ENCODE measurements at places on chromosomes 2 and 18.

DNA sequence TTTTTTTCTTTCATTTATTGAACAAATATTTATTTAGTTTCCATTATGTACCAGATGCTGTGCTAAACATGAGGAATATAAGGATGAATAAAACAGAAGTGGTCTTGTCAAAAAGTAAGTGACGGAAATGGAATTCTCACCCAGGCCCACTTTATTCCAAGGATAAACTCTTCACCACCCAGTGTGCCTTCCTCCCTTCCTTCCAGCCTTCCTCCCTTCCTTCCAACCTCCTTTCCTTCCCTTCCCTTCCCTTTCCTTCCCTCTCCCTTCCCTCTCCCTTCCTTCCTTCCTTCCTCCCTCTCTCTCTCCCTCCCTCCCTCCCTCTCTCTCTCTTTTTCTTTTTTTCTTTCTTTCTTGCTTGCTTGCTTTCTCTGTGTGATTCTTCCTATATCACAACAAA, 240.8 kb downstream of the DPP10 start:
- DNase-seq: no peak

- DNase-seq: no peak
These were observed 22.4 kb downstream of the CRYGD start for GRCh38 chr2:208101716-208102631.

DNA sequence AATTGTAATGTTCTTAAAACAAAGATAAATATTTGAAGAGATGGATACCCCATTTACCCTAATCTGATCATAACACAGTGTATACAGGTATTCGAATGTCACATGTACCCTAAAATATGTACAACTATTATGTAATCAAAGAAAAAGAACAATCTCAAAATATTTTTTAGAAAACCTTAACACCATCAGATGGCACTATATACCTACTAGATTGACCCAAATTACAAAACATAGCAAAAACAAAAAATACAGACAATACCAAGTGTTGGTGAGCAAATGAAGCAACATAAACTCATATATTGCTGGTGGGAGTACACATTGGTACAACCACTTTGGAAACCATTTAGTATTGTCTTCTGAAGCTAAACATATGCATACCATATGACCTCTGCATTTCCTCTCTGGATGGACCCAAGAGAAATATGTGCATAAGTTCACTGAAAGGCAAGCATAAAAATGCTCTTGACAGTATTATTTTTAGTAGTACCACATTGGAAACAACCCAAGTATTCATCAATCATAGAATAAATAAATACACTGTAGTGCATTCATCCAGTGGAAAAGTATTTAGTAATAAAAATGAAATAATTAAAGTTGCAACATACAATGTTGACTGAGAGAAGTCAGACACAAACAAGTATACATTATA, 55.8 kb downstream of the GDF7 start:
- DNase-seq: no peak

- DNase-seq: peak; percentile 36
These were observed 162.3 kb downstream of the TNS1 start for GRCh38 chr2:217840522-217840921.

DNA sequence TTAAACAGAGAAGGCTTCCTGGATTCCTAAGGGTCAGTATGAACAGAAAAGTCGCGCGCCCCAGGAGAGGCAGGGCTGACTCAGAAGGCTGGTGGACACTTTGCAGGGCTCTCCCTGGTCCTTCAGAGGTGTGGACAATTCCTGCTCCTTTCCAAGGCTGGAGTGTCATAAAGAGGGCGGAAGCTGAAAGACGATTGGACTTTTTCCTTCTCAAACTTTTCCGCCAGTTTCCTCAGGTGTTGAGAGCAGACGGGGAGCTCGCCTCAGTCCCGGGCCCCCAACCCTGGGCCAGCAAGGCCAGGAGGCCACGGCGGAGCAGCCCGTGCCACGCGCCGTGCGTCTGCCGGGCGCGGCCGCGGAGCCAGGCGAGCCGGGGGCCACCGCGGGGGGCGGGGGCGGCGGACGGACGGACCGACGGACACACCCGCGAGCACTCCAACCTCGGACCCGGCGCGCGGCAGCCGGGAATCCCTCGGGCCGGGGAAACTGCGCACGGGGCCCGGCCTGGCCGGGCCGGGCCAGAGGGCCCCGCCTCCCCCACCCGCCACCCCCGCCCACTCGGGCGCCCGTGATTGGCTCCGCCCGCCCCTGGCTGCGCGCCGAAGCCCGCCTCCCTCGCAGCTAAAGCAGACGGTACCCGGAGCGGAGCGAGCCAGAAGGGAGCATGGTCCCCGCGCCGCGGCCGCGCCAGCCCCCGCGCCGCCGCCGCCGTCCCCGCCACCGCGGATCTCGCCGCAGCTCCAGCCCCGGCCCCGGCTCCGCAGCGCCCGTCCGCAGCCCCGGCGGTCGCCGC, at the start of gene KLHL29:
Gene KLHL29 (plus strand): TSS at position 629 of the 793 bp plus-strand sequence. CDS start 177,018 bp downstream, outside the sequence.
- DNase-seq: peak; percentile 93

DNA sequence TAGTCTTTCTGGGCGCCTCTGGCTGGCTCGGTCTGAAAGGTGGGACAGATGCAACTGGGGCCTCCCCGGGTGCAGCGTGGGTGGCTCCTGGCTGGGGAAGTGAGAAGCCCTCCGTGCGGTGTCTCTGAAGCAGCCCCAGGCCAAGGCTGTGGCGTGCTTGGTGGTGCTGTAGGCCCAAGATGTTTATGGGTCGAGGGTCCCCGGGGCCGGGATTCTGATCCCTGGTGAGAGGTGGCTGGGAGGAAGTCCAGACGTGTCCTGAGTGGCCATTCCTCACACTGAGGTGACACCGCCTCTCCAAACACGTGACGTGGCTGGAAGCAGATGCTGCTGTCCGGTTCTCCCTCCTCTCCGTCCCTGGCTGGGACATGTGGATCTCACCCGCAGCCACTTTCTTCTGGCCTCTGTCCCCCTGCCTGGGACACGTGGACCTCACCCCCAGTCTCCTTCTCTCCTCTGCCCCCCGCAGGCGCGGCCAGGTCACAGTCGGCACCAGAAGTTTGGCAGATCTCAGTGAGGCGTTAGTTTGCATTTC, 12.6 kb downstream of the RTP5 start:
- peak; percentile 63 for DNase-seq

DNA sequence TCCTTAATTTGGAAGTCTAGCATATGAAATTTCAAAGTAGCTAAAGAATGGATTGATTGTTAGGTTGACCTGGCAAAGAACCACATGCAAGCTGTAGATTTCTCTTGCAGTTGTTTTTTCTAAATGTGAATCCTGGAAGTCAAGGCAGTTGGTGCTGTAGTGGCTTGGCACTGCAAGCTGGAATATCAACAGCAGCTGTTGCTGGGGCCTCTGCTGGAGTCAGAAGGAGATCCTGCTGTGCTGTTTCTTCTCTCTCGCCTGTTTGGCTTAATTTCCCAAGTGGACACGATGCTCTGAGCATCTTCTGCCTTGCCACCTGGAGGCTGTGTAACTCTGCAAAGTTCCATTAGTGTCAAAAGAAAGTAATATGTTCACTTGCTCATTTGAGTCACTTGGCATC, 12.6 kb downstream of the PIK3C3 start:
- DNase-seq: peak; percentile 25

DNA sequence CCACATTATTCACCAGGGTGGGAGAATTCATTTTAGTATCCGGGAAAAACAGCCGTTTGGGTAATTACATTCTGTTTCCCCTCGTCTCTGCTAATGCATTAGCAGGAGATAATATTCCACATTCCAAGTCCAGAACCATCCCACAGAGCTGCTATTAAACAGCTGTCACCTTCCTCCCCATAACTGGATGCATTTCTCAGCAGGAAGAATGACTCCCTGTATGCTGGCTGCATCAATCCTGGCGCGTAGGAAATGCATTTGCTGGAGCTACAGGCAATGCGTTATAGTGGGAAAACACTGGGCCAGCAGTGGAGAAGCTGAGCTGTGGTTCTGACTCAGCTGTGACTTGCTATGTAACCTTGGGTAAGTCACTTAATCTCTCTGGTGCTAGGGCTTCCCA, 246.0 kb downstream of the CLIP4 start:
- DNase-seq: no peak

GRCh38 chr2:121480826-121481225, 49.9 kb upstream of the RNU4ATAC start:
- no peak for DNase-seq

- DNase-seq: no peak
These were observed 207.3 kb downstream of the TRIB2 start for GRCh38 chr2:12923907-12924610.

DNA sequence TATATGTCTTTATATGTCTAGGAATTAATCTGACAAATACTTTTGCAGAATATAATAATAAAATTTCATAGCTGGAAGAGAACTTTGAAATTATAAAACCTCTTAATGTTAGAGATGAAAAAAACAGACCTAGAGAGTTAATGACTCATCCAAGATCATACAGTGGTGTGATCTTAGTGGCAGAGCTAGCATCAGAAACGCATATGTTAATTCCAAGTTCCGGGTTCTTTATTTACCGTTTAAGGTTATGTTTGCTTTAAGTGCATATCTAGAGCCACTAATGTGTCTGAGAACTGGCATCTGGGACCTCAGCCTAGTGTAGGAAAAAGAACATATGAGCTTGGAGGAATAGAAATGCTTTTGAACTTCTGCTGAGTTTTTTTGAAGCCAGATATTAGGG, 24.3 kb downstream of the CERS6 start:
- DNase-seq: no peak

- no peak for DNase-seq
These were observed 72.7 kb upstream of the STON1 start for GRCh38 chr2:48457227-48457626.

GRCh38 chr18:55110436-55110835, 151.2 kb upstream of the CCDC68 start:
- DNase-seq: peak; percentile 29

DNA sequence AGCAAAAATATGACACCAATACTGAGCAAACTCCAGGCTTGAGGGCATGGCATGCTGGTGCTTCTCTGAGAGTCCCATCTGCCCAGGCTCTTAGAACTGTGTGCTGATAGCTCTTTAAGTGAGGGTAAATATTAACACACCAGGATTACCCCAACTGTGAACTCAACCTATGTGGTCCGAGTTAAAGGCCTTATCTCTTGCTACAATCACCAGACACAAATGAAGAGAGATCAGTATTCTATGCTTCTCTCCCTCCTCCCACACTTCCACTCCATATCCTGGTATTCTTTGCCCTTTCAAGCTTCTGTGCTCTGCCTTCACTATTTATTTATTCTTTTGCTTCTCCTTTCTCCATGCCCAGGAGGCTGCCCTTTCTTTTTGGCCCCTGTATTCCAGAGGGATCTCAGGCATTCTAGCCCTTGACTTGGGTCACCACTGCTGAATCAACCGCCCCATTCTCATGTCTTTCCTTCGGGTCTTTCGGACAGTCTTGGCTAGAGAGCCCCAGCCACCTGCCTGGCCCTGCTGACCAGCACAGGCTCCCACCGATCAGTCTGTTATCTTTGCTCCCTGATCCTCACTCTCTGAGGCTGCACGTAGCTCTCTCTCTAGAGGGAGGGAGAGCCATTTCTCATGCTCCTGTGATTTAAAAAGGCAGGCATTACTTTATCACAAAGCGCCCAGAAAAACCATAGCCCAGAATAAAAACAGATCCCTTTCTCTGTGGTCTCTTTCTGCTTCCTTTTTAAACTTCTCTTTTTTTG, 17.2 kb upstream of the HK2 start:
- no peak for DNase-seq

DNA sequence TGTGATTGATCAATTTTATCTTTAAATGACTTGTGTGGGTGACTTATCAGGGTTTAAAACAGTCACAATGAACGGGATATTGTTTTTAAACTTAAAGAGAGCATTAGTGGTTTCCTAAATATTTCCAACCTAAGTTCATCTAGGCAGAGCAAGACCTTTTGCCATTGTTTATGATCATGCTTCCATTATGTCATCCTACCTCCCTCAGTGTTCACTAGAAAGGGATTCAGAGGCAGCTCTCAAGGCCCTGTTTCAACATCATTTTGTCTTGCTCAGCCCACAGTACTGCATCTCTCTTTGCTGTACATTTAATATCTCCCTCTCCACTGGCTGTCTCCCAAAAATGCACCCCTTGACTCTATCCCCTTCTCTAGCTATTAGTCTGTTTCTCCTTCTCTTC, 21.5 kb upstream of the PELI1 start:
- DNase-seq: no peak

GRCh38 chr2:195026261-195026660, 630.8 kb upstream of the SLC39A10 start:
- no peak for DNase-seq

GRCh38 chr2:109466674-109467575, 146.8 kb downstream of the SEPTIN10 start:
- no peak for DNase-seq

DNA sequence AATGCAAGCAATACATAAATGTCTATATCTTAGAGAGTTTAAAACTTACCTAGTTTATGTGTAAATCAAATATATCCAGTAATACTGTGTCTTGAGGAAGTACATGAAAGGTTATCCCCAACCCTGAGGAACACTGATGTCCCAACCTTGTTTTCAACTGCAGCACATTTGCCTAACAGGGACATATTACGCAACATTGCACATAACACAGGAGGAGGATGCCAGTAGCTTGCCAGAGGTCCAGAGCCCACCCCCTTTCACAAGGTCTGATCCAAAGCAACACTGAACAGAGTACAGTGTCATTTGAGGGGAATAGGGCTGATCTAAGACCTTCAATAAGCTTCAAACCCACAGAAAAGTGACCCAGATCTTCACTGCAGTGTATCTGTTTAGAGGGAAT, 678.5 kb downstream of the ARHGAP15 start:
- DNase-seq: peak; percentile 35

DNA sequence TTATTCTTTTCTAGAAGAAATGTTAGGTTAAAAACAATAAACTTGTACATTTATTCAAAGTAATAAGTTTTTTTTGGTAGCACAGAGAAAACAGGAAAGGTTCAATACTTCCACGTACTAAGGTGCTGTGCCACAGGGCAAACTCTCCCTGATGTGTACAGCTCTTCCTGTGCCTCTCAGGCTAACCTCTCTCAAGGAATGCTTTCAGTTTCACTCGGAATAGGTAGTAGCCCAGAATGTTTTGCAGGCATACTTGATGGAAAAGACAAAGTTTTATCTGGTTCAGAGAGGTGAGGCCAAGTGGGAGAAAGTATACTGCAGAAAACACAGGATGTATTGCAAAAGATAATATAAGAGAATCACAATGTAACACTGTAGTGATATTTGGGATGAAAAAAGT, 171.0 kb upstream of the ZFP36L2 start:
- DNase-seq: no peak

DNA sequence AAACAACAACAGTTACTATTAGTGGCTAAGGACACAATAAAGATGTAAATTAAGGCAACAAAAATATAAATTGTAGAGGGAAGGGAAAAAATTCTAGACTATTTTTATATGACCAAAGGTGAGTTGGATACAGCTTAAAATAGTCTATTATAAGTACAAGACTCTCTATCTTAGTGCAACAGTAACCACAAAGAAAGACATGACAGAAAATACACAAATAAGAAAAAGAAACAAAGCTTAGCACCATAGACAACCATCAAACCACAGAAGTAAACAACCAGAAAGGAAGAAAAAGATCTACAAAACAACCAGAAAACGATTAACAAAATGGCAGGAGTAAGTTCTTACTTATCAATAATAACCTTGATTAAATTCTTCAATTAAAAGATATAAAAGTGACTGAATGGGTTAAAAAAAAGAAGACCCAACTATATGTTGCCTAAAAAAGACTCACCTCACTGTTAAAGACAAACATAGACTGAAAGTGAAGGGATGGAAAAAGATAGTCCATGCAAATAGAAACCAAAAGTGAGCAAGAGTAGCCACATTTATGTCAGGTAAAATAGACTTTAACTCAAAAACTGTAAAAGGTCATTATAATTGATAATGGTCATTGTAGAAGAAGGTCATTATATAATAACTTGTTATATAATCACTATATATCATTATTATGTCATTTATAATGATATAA, 62.5 kb downstream of the USP40 start:
- no peak for DNase-seq

All from left ventricle myocardium superior (tissue), 1 donor.